ENCODE measurements at places on chromosomes 16 and 17.

DNA sequence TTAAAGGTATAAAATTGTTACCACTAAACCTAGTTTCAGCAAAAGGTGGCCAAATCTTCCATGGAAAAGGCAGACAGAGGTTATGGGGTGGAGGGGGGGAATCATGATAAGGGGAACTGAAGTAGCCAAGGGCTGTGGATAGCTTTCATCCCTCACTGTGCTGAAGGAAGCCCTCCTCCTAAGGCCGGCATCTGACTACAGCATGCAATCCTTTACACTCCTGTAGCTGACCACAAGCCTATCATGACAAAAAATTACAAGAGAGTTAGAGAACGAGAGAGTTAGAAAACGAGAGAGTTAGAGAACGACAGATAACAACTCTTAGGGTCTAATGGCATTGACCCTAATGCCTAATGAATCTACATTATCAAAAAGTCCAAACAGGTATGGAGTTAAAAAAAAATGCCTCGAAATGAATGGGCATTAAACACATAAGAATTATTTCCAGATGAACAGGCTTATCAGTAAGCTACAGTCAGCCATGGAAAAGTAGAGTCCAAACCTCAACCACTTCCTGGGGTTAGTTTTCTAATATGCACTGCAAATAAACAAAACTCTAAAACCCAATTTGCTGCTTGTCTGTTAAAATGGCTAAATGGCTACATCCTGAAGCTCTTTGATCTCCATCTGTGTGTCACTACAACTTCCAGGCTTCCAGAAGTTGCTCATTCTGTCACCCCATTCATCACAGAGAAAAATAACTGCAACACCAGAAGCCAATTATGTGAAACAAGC lies 29.7 kb downstream of the DUSP14 start:
- DNase-seq, result no peak

DNA sequence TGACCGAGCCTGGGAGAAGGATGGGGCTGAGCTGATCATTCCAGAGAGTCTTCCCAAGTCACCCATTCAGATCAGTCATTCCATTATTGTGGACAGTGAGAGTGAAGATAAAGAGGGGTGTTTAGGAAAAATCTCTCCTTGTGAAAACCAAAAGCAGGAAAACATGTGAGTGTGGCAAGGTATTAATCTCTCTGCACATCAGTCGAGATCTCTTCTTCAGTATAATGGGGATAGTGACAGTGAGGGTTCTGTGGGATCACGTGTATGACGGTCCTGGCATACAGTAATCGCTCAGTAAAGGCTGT lies 35.4 kb downstream of the CHD9 start:
- no peak for DNase-seq

DNA sequence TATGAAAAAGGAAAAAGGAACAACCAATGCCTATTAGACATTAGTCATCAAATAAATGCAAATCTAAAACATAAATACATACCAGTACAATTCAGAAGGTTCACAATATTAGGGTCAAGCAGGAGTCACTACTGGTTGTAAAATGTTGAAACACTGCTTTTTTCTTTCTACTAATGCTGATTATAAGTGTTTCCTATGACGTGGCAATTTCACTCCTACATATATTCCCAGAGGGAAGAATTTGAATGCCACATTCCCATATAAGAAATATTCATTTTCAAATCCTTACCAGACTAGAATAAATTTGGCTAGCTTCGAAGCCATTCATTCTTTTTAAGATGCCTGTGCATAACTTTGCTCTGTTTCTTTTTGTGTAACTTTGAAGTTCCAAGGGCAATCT lies 2.6 kb upstream of the KRTAP9-2 start:
- no peak for DNase-seq

DNA sequence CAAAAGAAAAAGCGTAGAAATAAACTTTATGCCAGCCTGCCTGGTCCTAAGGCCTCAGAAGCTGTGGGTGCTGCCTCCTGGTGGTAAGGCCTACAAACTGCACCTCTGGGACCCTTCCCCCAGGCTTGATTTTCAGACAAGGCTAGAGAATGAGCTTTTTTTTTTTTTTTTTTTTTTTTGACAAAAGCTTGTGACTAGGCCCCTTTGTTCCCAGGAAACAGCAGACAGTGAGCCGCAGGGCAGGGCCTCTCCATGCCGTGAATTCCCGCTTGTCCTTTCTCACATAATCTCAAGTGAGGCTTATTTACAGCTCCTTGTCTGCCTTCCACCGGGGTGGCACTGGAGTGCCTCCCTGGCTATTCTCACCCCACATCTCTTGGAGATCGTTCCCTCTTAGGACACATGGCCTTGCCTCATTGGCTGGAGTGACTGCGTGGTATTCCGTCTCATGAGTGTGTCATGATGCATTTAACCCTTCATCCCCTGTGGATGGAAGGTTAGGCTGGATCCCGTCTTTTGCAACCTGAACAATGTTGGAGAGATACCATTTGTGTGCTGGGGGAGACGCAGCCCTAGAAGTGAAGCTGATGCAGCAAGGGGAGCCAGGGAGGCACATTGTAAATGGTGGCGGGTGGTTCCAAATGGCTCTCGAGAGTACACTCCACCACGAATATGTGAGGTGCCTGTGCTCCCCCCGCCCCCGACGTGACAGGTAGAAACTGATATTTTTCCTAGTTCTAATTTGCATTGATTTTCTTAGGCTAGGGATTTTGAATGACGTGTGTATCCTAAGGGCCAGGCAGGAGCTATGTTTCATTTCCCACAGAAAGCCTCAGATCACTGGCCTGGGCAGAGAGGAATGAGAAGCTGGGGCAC lies 49.6 kb downstream of the USP22 start:
- peak; percentile 38 for DNase-seq

DNA sequence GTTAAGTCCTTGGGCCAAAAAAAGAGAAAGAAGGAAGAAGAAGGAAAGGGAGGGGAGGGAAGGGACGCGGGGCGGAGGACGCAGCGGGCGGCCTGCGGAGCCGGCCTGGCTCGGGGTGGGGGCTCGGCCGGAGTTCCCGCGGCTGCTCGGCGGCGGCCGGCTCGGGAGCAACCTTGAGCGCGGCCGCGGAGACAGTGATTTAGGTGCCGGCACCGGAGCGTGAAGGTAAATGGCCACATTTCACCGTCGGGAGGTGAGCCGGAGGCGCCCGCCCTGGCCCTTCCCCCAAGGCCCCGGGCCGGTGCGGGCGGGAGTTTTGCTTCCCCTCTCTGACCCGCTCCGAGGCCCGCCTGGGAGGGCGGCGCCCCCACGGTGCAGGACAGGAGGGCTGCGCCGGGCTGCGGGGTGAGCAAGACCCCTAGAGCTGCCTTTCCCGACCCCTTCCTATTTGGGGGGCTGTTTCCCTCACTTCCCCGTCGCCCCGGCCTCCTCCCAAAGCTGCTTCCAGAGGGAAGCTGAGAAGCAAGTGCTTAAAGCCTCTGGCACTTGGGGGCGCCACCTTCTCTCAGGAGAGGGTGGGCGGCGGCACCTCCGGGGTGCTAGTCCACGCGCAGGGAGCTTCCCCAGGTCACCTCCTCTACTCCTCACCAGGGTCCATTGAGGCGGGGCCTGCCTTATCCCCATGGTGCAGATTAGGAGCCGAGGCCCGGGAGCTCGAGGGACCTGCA lies 56.5 kb downstream of the MRM1 start:
- no peak for DNase-seq

GRCh38 chr17:20267459-20267842 lies 199.9 kb downstream of the LGALS9B start:
- peak; percentile 28 for DNase-seq

DNA sequence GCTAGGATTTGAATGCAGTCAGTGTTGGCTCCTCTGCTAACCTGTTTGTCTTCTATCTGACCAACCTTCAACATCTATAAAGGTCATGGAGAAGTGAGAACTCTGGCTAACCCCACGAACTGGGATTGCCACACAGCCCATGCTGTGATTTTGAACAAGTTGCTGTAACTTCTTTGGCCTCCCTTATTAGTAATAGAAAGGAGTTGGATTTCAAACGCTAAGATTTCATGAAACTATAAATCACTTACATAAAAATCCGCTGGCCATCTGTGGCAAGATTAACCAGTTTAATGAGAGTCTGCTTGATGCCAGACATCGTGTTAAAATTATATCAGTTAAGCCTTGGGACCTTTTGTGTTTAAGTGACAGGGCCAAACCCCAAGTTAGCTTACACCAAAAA lies 53.4 kb downstream of the HSD17B2 start:
- DNase-seq, result no peak

DNA sequence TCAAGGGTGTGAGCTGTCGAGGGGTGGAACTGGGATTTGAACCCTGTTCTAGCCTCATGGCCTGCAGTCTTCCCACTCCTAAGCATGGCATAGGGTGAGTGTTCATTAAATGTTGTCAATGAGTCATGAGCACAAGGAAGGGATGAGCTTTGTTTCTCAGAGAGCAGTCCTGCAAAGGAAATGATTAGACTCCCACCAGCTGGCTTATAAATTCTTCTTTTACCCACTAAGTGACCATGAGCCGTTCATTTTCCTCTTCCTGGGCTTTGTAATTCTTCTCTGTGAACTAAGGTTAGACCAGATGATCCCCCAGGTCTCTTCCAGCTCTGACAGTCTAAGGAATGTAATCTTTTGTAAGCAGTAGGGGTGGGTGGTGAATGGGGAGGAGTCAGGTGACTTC lies 47.9 kb upstream of the HNF1B start:
- DNase-seq, result no peak

DNA sequence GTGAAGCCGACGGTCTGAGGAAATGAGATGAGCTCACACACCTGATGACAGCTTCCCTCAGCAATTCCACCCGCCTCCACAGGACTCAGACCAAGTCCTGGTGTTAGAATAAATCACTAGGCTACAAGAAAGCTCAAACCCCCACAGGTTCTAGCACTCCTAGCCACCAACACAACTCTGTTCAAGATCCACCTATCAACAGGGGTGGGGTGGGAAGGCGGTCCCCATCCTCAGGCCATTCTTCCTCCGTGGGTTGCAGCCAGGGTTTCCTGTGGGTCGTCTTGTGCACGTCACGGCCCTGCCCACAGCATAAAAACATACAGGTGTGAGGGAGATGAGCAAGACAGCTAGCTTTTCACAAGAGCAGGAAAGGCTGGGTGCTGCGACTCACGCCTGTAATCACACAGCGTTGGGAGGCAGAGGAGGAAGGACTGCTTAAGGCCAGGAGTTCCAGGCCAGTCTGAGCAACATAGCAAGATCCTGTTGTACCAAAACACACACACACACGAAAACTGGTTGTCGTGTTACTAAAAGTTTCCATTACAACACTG lies 81.1 kb downstream of the ANKRD11 start:
- DNase-seq, result peak; percentile 52

DNA sequence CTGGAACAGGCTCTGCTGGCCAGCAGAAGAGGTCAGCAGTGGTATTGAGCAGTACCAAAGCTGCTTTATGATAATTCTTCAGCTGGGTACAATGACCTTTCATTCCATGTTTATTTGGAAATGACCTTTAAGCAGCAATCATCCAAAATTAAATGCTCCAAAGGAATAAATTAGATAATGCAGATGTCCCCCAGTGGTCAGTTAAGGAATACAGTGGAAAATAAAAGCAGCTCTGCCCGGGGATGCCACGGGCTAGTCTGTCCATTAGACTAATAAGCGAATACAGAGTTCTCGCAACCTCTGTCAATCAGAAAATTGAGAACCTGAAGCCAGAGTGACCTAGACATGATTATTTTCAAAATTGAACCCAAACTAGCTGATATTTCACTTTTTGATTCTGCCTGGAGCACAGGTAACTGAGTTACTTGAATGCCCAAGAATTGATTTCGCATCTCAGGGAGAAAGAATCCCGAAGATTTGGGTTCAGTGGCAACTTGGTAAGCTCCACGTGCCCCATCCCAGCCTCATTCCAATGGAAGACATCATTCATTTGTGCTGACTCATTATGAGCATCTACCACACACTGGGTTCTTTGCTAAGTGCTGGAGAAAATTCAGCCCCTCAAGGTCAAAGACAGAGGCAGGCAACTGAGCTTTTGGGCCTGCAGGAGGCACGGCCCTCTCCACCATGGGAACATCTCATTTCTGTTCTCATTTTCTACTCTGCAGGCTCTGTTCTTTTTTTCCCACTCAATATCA lies 34.4 kb upstream of the SLC39A11 start:
- DNase-seq, result no peak

- no peak for DNase-seq
These were observed 22.2 kb upstream of the RAB11FIP4 start for GRCh38 chr17:31369266-31369665.

DNA sequence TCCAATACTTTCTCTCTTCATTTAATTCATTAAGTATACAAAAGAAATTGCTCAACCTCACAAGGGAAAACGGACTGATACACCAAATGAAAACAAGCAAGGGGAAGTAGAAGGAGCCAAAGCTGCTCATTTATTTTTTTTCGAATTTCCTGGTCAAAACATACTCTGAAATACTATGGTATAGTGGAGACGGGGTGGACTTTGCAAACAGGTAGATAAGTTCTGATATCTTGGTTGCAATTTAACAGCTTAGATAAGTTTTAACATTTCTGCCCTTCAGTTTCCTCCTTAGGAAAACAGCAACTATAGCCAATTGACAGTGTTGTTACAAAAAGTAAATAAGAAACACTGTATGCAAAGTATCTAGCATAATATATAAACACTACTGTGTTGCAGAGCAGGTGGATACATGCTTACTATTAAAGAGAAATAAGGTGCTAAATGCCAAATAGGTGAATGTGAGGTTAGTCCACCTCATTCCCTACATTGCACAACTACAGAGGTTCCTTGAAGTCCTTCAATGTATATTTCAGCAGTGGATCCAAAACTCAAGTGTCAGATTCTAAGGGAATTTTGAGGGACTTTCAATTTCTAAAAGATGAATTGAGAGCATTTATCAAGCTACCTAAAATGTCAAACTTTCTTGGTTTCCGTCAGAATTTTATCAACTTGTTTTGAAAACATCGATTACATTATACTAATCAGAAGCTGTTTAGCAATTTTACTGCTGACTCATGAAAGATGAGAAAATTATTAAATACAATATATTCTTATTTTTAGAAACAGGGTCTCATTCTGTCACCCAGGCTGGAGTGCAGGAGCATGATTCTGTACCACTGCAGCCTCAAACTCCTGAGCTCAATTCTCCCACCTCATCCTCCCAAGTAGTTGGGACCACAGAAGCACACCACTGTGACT lies 11.0 kb downstream of the CCDC47 start:
- DNase-seq, result no peak

DNA sequence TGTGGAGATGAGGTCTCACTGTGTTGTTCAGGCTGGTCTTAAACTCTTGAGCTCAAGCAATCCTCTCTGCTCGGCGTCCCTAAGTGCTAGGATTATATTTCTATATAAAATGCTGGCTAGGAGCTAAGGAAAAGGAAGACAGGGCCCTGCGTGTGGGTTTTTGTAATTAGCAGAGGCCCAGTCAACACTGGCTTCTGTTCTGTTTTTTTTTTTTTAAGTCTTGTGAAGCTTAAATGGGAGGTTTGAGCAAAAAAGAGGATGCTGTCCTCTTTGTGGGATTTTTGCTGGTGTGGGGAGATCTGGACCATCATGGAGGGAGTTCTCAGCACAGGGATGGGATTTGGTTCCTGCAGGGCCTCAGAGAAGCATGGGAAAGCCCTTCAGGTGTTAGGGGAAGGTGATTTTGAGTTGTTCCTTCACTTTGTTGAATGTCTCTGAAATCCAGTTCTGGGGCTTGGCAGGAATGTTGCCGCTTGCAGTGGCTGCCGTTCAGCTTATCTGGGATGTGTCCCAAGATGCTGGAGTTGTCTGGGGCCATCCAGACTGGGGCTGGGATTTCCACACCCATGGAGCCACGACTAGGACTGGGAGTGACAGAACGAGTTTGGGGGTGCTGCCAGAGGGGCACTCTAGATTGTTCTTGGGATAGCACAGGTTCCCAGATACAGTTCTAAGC lies 4.2 kb downstream of the PYCARD start:
- DNase-seq, result no peak

All from activated CD4-positive, alpha-beta T cell treated with anti-CD3 and anti-CD28 coated beads for 4 hours (primary cell).